ENCODE measurements at places on chromosomes 2 and 18.

GRCh38 chr2:235928751-235929370, 239.3 kb downstream of the GBX2 start:
- DNase-seq: no peak

DNA sequence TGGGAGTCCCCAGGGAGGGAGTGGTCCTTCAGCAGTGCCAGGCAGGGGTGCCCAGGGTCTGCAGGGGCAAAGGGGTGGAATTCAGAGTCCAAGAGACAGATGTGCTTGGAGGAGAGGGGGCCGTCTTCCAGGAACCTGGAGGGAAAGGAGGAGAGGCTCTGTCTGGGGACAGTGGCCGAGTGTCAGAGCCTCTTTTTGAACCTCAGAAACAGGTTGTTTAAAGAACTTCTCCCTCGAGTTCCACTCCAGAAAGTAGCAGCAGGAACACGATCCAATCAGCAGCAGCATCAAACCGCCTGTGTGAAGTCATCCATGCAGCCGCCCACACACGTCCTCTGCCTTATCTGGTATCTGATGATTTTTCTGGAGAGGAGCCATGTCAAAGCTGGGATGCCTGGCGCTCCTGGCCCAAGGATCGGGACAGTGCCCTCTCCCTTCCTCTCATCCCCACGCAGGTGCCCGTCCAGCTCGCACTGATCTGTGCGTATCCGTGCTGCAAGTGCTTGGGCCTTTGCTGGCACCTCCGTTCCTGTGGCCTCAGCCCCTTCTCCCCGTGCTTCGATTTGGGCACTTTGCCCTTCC, 205.1 kb downstream of the NDUFA10 start:
- DNase-seq: no peak

- DNase-seq: no peak
Measured at GRCh38 chr18:3524706-3525105, 74.7 kb downstream of the TGIF1 start.

DNA sequence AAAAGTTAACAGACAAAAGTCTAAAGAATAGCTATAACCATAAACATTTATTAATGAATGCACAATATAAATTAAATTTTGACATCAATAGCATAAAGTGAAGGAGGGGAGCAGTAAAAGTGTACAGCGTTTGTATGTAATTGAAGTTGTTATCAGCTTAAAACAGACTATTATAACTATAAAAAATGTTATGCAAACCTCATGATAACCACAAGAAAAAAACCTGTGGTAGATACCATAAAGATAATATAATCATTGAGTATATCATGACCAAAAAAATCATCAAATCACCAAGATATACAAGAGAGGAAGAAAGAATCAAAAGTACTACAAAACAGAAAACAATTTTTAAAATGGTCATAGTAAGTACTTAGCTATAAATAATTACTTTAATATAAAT, 122.1 kb upstream of the ID2 start:
- no peak for DNase-seq

GRCh38 chr2:203692031-203692710, 14.3 kb upstream of the CD28 start:
- no peak for DNase-seq

GRCh38 chr2:217038001-217038400, 178.1 kb upstream of the TNP1 start:
- DNase-seq: no peak

All from GM18507 (cell line).